Stimulated activated naive CD8-positive, alpha-beta T cell treated with anti-CD3 and anti-CD28 coated beads, Interleukin-15, Interleukin-2, amounts not matched to agents 100 U/mL and 50 U/mL, for 24 hours (primary cell): ENCODE measurements at places on chromosomes 5 and 9.

- DNase-seq: no peak
These were observed 21.6 kb upstream of the CTSL start for GRCh38 chr9:87704342-87704741.

DNA sequence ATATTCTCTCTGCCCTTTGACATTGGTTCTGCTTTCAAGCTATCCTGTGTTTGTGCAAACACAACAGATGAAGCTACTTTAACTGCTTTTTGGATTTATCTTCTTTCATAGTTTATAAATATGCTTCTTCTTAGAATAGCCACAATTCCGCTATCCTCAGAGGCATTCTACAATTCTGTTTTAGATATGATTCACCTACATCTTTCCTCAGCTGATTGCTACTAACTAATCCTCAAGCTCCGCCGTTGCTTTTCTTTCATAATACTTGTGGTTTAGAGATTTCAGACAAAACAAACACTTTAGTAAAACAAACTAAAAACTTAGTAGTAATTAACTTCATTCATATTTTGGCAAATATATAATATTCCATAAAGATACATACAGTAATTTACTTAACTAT, 52.5 kb downstream of the ECPAS start:
- DNase-seq: no peak

- DNase-seq: no peak
These were observed 45.2 kb downstream of the PIP5K1B start for GRCh38 chr9:68750255-68750654.

DNA sequence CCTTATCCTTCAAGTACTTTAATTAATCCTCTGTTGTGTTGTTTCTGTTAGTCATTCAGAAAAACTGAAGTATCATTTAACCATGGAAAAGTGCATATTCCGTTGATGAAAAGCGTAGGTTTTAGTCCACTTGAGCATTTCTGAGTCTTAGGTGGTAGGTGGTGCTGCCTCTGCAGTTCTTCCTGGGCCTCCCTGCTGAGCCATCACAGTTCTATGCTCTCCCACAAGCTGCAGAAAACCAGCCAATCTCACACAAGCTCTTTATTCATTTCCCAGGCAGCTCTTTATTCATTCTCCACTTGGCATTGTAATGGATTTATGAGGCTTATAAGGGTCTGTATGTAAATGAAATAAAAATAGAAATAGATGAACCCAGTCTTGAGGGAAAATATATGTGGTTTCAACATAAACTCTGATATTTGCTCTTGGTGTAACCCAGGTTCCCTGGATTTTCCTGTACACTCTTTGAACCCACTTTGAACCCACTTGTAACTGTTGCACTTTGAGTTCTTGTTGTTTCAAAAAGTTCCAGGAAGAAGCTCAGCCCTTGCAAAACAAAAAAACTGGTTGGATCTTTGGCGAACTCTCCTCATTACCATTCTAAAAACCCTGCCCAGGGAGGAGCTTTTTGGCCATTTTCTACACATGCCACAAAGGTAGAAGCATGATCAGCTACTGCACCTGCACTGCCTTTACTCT, 56.0 kb downstream of the ZNF510 start:
- no peak for DNase-seq

GRCh38 chr9:87713278-87713987, 12.5 kb upstream of the CTSL start:
- DNase-seq: no peak

GRCh38 chr9:75866273-75866871, 24.1 kb upstream of the PCSK5 start:
- peak; percentile 49 for DNase-seq

GRCh38 chr5:55853818-55854217, 2.7 kb downstream of the IL31RA start:
- DNase-seq: no peak

DNA sequence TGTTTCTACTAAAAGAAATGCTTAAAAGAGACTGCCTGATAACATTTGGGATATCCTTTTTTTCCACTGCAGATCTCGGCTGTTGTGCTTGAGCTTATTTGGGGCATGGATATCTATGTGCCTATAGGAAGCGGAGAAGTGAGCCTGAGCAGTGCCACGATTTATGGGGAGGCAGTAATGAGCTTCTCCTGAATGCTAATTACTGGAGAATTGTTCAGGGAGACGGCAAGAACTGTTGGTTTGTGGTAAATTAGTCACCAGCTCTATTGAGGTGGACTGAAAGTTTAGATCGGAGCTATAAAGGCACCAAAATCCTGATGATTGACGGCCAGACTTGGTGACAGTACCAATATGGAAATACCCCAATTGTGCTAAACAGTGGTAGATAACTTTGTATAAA, 186.5 kb downstream of the ARHGEF28 start:
- no peak for DNase-seq

DNA sequence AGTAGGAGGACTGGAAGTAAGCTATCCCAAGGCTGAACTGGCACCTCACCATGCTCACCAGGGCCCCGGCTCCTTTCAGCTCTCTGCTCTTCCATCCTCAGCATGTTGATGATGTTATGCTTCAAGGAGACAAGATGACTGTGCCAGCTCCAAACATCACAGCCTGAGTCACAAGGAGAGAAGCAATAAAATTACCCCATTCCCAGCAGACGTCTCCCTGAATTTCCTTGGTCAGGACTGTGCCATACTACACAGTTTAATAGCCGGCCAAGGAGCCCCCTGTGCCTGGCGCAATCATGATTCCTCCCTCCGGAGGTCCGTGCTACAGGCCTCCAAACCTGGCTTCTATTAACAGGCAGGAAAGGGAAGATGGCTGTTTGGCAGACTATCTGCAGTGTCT, 51.2 kb upstream of the ROR2 start:
- no peak for DNase-seq

- no peak for DNase-seq
These were observed 60.6 kb upstream of the TMEM215 start for GRCh38 chr9:32722704-32723103.

GRCh38 chr5:1546556-1546955, 22.8 kb upstream of the LPCAT1 start:
- no peak for DNase-seq

DNA sequence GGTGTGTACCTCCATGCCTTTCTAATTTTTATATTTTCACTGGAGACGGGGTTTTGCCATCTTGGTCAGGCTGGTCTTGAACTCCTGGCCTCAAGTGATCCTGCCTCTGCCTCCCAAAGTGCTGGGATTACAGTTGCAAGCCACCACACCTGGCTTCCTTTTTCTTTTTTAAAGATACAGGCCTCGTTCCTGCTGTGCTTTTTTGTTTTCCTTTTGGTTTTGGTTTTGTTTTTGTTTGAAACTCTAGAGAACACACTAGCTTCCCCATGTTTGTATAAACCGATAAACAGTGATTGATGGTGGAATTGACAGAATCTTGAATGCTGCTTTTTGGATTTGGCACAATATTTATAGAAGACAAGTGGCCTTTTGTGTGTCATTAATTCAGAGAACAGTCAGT, 1603.4 kb downstream of the MAT2B start:
- no peak for DNase-seq

- DNase-seq: peak; percentile 95
These were observed 45.6 kb downstream of the SAR1B start for GRCh38 chr5:134586866-134587524.

DNA sequence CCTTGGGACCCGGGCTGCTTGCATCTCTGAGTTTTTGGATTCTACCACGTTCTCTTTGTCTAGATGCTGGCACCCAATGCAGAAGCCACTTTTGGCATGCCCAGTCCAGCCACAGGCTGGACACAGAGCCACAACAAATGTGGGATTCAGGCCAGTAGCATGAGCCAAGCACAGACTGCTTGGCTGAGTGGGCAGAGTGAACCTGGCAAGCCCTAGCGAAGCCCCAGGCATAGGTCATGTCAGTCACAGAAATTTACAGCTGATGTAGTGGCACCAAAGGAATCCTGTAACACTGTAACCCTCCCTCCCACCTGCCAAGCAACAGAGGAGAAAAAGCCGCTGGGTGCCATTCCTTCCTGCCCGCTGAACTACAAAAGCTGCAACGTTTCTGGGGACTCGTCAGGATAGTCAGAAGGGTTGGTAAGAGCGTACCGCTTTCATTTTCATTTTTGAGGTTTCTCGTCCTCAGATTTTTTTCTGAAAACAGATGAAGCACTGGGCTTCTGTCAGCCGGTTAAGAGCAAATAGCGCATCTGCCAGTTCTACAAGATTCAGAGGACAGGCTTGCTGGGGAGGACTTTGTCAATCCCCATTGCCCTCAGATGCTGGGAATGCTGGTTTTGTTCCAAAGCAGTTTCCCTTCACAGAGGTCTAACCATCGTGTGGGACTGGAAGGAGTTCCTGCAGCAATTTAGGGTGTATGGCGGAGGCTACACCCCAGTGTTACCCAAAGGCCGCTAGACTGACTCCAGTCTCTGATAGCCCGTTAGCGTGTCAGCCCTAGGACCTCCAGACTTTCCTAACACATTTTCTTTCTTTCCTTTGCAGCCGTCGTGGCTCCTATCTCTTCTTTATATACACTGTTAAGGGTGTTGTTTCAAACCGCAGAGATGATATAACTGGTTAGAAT, 399.0 kb downstream of the HTR1A start:
- no peak for DNase-seq

GRCh38 chr5:138466125-138466899, 1.0 kb downstream of the EGR1 start:
- DNase-seq: peak; percentile 39

GRCh38 chr5:61752588-61752987, 420.5 kb downstream of the ZSWIM6 start:
- DNase-seq: no peak

DNA sequence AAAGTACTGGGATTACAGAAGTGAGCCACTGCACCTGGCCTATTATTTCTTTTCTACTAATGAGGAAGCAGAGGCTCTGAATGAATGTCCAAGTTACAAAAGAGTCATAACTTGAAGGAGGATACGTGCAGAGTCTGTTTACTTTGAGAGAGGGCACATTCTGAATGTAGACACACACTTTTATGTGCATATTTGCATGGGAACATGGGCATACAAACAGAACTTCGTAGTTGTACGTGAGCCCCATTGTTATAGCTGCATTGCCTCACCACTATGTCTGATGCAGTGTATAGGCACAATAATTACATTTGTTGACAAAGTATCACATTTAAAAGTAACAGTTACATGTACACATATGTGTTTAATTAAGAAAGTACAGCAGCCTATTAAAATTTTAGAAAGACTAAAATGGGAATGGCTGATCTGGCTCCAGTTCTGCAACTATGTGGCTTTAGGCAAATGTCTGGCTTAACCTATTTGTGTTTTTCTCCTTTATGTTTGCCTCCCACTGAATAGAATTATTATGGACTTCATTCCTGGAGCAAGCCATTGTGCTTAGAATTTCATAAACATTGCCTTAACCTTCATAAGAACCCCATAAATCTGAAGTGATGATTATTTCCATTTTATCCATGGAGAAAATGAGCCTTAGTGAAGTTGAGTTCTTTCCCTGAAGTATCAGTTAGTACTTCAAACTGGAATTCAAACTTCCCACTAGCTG, 3.0 kb upstream of the DPYSL3 start:
- no peak for DNase-seq

GRCh38 chr9:125119643-125120286, 23.6 kb downstream of the SCAI start:
- no peak for DNase-seq

GRCh38 chr5:149863830-149864229, 80.8 kb downstream of the PDE6A start:
- DNase-seq: no peak

DNA sequence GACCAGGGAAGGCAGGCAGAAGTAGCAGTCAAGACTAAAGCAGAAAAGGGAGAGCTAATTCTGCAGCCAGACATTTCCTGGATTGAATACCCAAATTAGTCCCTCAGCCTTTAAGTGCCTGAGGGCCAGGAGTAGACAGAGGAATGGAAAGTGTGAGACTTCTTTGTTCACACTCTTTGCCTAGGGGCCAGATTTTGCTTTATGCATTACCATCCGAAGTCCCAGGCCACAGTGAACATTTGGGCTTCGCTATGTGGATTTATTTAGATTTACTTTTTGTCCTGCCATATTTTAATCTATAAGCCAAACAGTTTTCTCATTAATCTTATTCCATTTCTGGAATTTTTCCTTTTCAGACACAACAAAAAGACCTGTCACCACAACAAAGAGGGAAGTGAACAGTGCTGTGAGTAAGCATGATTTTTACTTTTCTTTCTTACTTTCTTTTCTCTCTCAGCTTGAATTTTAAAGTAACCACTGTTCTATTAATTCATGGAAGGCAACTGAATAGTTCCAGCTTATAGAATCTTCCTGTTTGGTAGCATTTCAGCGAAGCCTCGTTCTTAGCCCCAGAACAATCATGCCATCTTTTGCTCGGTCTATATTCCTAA, 52.6 kb downstream of the PDCD1LG2 start:
- no peak for DNase-seq

DNA sequence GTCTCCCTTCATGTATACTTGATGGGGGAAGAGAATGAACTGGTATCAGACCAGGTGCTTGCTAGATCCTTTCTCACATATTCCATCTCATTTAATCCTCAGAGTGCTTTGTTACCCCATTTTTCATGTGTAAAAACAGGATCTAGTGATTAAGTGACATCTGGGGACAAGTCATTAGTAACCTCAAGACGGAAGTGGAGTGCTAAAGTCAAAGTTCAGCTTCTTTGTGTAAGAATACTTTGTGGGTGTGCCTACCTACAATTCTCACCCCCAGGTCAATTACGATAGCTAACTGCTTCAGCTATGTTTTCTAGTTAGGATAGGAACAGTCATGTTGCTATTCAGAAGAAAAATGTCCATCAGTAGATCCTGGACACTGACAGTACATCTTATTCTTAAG, 3.1 kb upstream of the FAM120AOS start:
- DNase-seq: no peak

DNA sequence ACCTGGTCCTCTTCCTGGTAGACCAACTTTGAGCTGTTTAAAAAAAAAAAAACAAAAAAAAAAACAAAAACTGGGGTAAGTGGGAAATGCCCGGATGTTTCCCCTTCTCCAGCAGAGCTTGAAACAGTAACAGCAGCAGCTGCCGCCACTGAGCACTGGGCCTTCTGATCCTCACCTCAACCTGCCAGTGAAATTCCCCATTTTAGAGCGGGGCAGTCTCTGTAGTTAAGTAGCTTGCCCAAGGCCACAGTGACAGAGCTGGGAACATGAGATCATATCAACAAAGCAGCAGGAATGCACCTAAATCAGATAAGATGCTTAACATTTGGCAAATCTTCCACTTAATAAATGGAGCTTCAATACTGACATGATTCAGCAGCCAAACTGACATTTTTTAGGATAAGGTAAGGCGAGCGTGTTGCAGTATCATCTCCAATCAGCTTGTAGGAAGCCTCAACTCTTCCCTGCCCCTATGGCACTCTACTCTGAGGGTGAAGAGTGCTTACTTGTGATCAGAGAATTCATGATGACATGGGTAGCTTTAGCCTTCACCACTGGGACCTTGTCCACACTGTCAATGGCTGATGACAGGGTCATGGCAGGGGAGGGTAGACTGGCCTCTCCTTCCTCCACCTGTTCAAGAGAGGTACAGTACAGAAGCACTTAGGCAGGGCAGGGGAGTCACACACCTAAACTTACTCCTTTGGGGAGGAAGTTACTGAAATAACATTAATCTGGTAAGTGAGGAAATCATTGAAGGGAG, 9.3 kb downstream of the KIAA1191 start:
- no peak for DNase-seq

DNA sequence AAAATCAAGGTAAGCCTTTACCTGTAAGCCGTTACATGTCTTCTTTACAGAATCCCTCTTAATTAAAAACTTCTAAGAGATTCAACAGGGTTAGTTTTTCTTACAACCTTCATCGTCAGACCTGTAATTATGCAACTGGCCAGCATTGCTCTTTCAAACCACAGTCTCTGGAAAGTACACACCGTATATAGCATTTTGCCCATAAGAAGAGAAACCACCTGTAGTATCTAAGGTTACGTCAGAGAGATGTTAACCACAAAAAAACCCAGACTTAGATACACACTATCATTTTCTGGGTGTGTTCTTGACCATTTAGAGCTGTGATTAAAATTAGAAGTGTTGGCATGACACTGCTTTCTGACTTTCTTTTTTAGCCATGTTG, 140.0 kb downstream of the MUSK start:
- no peak for DNase-seq
